ENCODE measurements at places on chromosomes 12 and 14. TPM values are rescaled to one million over a fixed set of nuclear protein-coding genes. Genes with fewer than 3 reads are reported as not detected.

TTC9 gene
- total RNA-seq = 2.7 TPM

DERA gene
- 47.0 TPM for total RNA-seq

TSPAN8 gene
- total RNA-seq = not detected

CCDC197 gene
- not detected for total RNA-seq

RNASE1 gene
- not detected for total RNA-seq

ADAM21 gene
- not detected for total RNA-seq

FOXA1 gene
- 7.6 TPM for total RNA-seq

CD27 gene
- not detected for total RNA-seq

C12orf54 gene
- total RNA-seq = not detected

CCDC196 gene
- total RNA-seq = not detected

KITLG gene
- 16.6 TPM for total RNA-seq

ANKRD33 gene
- not detected for total RNA-seq

LAG3 gene
- total RNA-seq = 1.4 TPM

ANAPC5 gene
- total RNA-seq = 90.0 TPM

TSPAN19 gene
- not detected for total RNA-seq

PDE3A gene
- 3.1 TPM for total RNA-seq

SOX5 gene
- total RNA-seq = not detected

PSME2 gene
- 151 TPM for total RNA-seq

TXNDC16 gene
- total RNA-seq = 1.3 TPM

TRAFD1 gene
- total RNA-seq = 17.2 TPM

LGR5 gene
- not detected for total RNA-seq

RPL41 gene
- 5,751 TPM for total RNA-seq

CCDC177 gene
- total RNA-seq = not detected

RIMBP2 gene
- not detected for total RNA-seq

GPR84 gene
- 0.15 TPM for total RNA-seq

PTPRB gene
- 0.42 TPM for total RNA-seq

CLEC4C gene
- total RNA-seq = not detected

CLMN gene
- 4.2 TPM for total RNA-seq

ANKS1B gene
- total RNA-seq = 0.35 TPM

TAS2R30 gene
- not detected for total RNA-seq

Data from A549 treated with Mapracorat at 1 μM for 4 hours (cell line).